ENCODE measurements at places on chromosomes 4 and X. TPM values are rescaled to one million over a fixed set of nuclear protein-coding genes. Genes with fewer than 3 reads are reported as not detected.

RPS3A gene
- 2,389 TPM for total RNA-seq

GRPEL1 gene
- 17.8 TPM for total RNA-seq

FHDC1 gene
- total RNA-seq = 8.5 TPM

NKAP gene
- total RNA-seq = 10.6 TPM

ZNF711 gene
- total RNA-seq = 87.4 TPM

NLGN3 gene
- 38.1 TPM for total RNA-seq

CNGA2 gene
- not detected for total RNA-seq

TLR1 gene
- 8.3 TPM for total RNA-seq

NAA10 gene
- total RNA-seq = 26.1 TPM

ITM2A gene
- 84.7 TPM for total RNA-seq

CXCL1 gene
- 1.2 TPM for total RNA-seq

SPANXD gene
- total RNA-seq = not detected

GRIA2 gene
- total RNA-seq = 473 TPM

ZC4H2 gene
- 15.0 TPM for total RNA-seq

CCNI gene
- total RNA-seq = 444 TPM

OCRL gene
- 56.1 TPM for total RNA-seq

CENPE gene
- total RNA-seq = 8.3 TPM

CXCL13 gene
- not detected for total RNA-seq

SPANXC gene
- not detected for total RNA-seq

OFD1 gene
- 21.0 TPM for total RNA-seq

AREG gene
- total RNA-seq = not detected

GPR119 gene
- total RNA-seq = not detected

NFKB1 gene
- total RNA-seq = 9.7 TPM
